ENCODE measurements at places on chromosomes 3 and 15. TPM values are rescaled to one million over a fixed set of nuclear protein-coding genes. Genes with fewer than 3 reads are reported as not detected.
A peak's percentile ranks its signal among the peaks of the same experiment; 100 is the strongest.

DNA sequence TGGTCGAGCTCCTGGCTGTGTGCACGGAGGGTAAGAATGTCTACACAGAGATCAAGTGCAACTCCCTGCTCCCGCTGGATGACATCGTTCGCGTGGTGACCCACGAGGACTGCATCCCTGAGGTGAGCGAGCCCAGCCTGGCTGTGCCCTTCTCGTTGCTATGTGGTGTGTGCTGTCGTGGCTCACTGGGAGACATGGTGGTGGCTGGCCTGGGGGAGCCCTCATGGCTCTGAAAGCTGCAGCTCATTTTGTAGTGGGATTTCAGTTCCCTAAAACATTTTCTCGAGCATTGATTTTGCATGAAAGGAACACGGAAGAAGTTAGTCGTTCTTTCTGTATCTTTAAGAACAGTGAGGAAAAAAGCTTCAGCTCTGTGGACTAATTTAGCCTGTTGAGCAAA lies 200.5 kb downstream of the ITPR1 start:
- no peak for DNase-seq

- DNase-seq, result no peak
Observed at GRCh38 chr3:136512381-136512780, 239.8 kb downstream of the STAG1 start.

- peak; percentile 95 for DNase-seq
Observed at GRCh38 chr15:71237456-71238188, 122.4 kb downstream of the THSD4 start.

The MYO5C gene
- 16.5 TPM for total RNA-seq

The ECE2 gene
- not detected for total RNA-seq

DNA sequence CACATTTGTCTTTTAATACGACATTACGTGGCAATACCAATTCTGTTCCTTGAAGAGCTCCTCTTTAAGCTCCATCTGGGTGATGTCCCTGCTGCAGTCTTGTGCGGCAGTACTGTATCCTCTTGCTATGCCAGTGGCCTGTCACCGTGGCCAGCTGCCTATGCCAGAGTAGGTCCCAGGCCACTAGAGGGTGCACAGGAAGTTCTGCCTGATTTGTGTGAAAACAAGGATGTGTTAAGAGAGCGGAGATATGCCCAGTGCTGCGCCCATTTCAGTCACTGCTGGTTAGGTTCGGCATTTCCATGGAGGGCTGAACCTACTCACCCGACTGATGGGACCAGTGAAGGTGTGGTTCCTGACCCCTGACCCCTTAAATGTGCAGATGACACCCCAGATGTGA lies 25.2 kb downstream of the NIPA1 start:
- peak; percentile 13 for DNase-seq

- DNase-seq, result no peak
Observed at GRCh38 chr3:162517110-162517509, 1020.5 kb downstream of the OTOL1 start.

The P3H2 gene
- total RNA-seq, result 49.8 TPM

The ALDH1A3 gene
- total RNA-seq, result 141 TPM

The LACTB gene
- 60.3 TPM for total RNA-seq

Measured in Daoy (cell line).